ENCODE measurements at places on chromosomes 6 and 20.

DNA sequence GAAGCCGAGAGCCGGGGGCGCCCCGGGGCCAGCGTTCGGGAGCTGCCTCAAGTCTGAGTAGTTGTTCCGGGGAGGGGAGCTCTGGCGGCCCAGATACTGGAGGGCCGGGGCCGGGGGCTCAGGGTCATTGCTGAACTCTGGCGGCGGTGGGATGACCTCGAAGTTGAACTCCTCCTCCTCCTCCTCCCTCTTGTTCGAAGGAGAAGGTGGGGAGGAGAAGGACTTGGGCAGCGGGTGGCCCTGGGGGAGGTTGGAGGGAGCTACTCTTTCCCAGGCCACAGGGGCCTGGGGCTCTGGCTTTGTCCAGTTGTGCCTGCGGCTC lies 37.7 kb downstream of the C6orf132 start:
- no peaks in the 10 kb centered on the region for H3K27me3 ChIP-seq
- no peak overlapping the region for H3K27ac ChIP-seq
- peaks cover 35% of the 10 kb centered on the region for H3K4me1 ChIP-seq
- H3K36me3 ChIP-seq = peaks cover 81% of the 10 kb centered on the region

DNA sequence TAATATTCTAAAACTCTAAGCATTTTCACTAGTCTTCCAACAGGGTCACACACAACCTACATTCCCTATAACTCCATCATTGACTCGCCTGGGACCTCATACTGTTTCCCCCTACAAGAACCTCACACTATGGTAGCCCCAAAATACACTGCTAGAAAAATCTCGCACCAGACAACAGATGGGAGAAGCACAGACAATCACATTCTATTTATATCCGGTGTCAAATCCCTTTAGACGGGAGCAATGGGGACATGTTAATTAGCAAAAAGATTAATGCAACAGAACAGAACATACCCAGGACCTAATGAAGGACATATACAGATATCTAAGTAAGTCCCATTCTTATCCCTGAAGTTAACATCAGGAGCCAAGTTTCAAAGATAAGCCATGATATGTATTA lies 33.6 kb downstream of the TMX4 start:
- no peaks in the 10 kb centered on the region for H3K36me3 ChIP-seq
- no peak overlapping the region for H3K4me3 ChIP-seq
- no peaks in the 10 kb centered on the region for H3K27me3 ChIP-seq
- peaks cover 7% of the 10 kb centered on the region for H3K4me1 ChIP-seq
- H3K27ac ChIP-seq = no peak overlapping the region
- no peak for DNase-seq

DNA sequence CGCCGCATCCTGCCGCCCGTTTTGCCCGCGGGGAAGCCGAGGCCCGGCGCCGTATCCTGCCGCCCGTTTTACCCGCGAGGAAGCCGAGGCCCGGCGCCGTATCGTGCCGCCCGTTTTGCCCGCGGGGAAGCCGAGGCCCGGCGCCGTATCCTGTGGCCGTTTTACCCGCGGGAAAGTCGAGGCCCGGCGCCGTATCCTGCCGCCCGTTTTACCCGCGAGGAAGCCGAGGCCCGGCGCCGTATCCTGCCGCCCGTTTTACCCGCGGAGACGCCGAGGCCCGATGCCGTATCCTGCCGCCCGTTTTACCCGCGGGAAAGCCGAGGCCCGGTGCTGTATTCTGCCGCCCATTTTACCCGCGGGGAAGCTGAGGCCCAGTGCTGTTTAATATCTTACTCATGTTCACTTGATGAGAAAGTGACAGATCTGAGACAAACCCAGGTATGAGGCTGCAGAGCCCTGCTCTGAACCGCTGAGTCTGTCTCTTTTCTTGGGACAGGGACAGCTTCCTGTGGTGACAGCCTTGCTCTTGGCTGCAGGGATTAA lies 129.4 kb downstream of the CDH26 start:
- H3K4me1 ChIP-seq = no peaks in the 10 kb centered on the region
- no peak overlapping the region for H3K27ac ChIP-seq
- DNase-seq = no peak

DNA sequence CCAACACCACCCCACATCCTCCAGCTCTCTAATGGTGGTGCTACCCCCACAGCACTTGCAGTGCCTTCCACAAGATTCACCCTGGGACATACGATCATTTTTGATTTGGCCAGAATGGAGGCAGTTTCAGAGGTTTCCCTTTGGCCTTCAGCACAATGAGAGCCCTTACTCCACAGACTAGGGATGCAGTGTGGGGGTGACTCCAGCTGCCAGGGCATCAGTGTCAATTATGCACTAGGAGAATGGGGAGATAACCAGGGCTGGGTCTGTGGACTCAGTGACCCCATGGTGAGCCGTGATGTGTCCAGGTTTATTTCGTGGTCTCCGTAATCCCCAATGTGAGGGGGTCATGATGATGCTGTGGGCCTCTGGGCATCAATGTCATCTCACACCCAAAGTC lies 31.5 kb upstream of the MICB start:
- peaks cover 15% of the 10 kb centered on the region for H3K36me3 ChIP-seq
- H3K27ac ChIP-seq = no peak overlapping the region
- H3K4me1 ChIP-seq = peaks cover 21% of the 10 kb centered on the region

Measured in Calu3 (cell line).